Activated T-helper 1 cell treated with anti-CD3 and anti-CD28 coated beads, Interleukin-12 subunit alpha, Interleukin-12 subunit beta, Interleukin-2, Interleukin-4 antibody, amounts not matched to agents 30 ng/mL and 10 ng/mL and 1 ng/mL, durations not matched to agents 14 hours and 24 hours and 36 hours (primary cell): ENCODE measurements at places on chromosomes 1 and 21. TPM values are rescaled to one million over a fixed set of nuclear protein-coding genes. Genes with fewer than 3 reads are reported as not detected.

FCRL1 gene
- total RNA-seq = not detected in 2 replicates

SERPINC1 gene
- 0.26 TPM in 1 of 2 replicates, not detected in the other for total RNA-seq

TTF2 gene
- total RNA-seq = 103 and 114 TPM in 2 replicates

HENMT1 gene
- total RNA-seq = 17.9 and 20.7 TPM in 2 replicates

ZBTB18 gene
- total RNA-seq = 5.3 and 5.7 TPM in 2 replicates

RGS4 gene
- total RNA-seq = not detected in 2 replicates

RBM8A gene
- 331 and 354 TPM in 2 replicates for total RNA-seq

SDC3 gene
- 0.26 and 0.34 TPM in 2 replicates for total RNA-seq

SIM2 gene
- 0.24 and 0.47 TPM in 2 replicates for total RNA-seq

FMO1 gene
- total RNA-seq = not detected in 2 replicates

DRAXIN gene
- 0.07 TPM in 1 of 2 replicates, not detected in the other for total RNA-seq

GJC2 gene
- total RNA-seq = 0.61 and 0.93 TPM in 2 replicates

COL11A1 gene
- total RNA-seq = not detected in 2 replicates

PADI3 gene
- total RNA-seq = not detected in 2 replicates

PLA2G2D gene
- total RNA-seq = not detected in 2 replicates

DNAI4 gene
- total RNA-seq = 1.2 and 3.2 TPM in 2 replicates
